Lung (tissue), 17 donors: ENCODE measurements at places on chromosomes 6 and 20.
A peak's percentile ranks its signal among the peaks of the same experiment; 100 is the strongest.

- H3K27ac ChIP-seq: no peak overlapping the region
- H3K27me3 ChIP-seq: no peaks in the 10 kb centered on the region
- no peaks in the 10 kb centered on the region for H3K36me3 ChIP-seq
- H3K4me1 ChIP-seq: no peaks in the 10 kb centered on the region
- peak; percentile 4 for DNase-seq
These were observed 60.4 kb downstream of the HAO1 start for GRCh38 chr20:7879883-7880282.

DNA sequence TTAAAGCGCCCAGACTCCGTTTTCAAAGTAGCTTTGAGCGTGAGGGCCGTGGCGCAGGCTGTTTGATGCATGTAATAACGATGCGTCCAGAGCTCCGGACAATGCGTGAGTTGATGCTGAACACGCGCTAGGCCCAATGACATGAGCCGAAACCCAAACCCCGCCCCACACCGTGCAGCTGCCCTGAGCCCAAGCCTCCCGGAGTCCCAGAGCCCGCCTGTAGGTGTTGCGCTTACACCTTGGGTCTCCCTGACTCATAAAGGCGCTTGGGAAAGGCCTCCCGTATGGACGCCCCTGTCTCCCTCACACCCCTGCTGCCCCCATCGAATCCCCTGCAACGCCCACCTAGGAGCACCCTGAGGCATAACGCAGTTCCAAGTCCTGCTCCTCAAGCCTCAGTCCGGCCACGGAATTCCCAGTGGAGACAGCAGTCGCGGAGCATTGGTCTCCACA is 87.6 kb downstream of the ERMARD start:
- no peaks in the 10 kb centered on the region for H3K36me3 ChIP-seq
- no peak for DNase-seq
- H3K27me3 ChIP-seq: no peaks in the 10 kb centered on the region
- peaks cover 2% of the 10 kb centered on the region for H3K4me1 ChIP-seq

GRCh38 chr6:912871-913835 is 220.2 kb upstream of the EXOC2 start:
- peaks cover 4% of the 10 kb centered on the region for H3K4me1 ChIP-seq
- DNase-seq: peak; percentile 61
- no peak overlapping the region for H3K27ac ChIP-seq

DNA sequence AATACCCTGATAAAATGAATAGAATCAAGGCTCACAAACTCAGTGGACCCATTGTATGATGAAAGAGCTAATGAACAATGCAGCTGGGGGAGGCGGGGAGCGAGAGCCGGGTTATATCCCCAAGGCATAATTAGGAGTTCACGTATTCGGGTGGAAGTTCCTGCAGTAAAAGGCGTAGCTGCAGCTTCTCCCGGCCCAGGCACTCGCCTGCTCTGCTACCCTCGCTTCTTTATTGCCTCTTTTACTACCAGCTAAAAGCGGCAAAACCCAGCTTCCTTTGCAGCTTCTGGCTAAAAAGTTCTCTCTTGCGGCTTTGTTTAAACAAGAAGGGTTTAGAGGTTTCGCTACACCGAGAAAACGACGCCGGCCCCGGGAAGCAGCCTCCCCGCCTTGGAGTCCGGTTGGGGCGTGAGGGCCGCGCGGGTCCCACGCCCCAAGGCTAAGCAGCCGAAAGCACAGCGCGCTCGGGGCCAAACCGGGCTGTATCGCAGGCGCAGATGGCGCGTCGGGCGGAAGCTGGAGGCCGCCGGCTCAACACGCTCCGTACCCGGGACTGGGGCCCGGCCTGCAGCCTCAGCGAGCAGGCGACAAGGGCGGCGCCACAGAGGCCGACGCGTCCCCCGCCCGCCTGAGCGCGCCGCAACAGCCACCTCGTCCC is 1.6 kb downstream of the ZBTB2 start:
- peak; percentile 87 for DNase-seq
- no peaks in the 10 kb centered on the region for H3K36me3 ChIP-seq
- H3K27me3 ChIP-seq: no peaks in the 10 kb centered on the region
- H3K4me3 ChIP-seq: peak overlapping the region; percentile 86

DNA sequence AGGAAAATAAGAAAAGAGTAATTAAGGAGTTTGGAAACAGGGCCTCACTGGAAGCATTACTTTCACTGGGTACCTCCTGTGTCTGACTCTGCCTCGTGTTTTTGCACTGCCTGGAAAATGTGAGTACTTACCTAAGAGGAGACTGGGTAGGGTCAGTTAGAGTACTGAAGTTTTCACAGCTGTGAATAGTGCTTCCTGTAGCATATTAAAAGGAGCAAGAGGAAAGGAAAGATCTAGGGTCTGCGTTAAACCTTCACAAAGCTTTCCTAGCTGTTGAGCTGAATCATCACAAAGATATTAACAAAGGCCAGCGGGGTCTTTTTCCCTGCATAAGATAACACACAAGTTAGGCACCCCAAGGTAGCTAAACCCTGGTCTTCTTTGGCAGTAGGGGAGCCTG is 82.3 kb downstream of the MLIP start:
- no peak overlapping the region for H3K4me3 ChIP-seq
- no peak for DNase-seq
- H3K4me1 ChIP-seq: peaks cover 4% of the 10 kb centered on the region
- no peak overlapping the region for H3K27ac ChIP-seq
- no peaks in the 10 kb centered on the region for H3K27me3 ChIP-seq
- H3K36me3 ChIP-seq: no peaks in the 10 kb centered on the region

DNA sequence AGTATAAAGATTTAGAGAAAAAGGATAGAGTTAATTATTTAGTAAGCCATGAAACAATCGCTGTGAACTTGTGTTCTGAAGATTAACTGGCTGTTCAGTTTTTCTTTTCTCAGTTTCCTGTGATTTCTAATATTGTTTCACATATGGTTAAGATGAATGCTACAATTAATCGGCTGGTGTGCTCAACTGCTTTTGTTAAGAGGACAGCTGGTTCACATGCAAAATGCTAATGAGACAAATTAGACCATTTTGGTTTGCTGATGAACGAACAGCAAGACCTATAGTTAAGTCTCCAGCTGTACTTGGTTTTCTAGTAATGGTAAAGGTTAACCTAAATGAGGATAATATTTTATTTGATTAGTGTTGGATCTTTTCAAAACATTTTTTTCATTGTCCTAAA is 10.8 kb upstream of the NHSL1 start:
- DNase-seq: no peak
- H3K27me3 ChIP-seq: no peaks in the 10 kb centered on the region
- no peak overlapping the region for H3K27ac ChIP-seq
- peaks cover 7% of the 10 kb centered on the region for H3K4me1 ChIP-seq
- peaks cover 2% of the 10 kb centered on the region for H3K36me3 ChIP-seq

- no peaks in the 10 kb centered on the region for H3K27me3 ChIP-seq
- no peaks in the 10 kb centered on the region for H3K4me1 ChIP-seq
- peak; percentile 97 for DNase-seq
- H3K27ac ChIP-seq: no peak overlapping the region
These were observed 17.4 kb upstream of the HM13 start for GRCh38 chr20:31496761-31497295.

DNA sequence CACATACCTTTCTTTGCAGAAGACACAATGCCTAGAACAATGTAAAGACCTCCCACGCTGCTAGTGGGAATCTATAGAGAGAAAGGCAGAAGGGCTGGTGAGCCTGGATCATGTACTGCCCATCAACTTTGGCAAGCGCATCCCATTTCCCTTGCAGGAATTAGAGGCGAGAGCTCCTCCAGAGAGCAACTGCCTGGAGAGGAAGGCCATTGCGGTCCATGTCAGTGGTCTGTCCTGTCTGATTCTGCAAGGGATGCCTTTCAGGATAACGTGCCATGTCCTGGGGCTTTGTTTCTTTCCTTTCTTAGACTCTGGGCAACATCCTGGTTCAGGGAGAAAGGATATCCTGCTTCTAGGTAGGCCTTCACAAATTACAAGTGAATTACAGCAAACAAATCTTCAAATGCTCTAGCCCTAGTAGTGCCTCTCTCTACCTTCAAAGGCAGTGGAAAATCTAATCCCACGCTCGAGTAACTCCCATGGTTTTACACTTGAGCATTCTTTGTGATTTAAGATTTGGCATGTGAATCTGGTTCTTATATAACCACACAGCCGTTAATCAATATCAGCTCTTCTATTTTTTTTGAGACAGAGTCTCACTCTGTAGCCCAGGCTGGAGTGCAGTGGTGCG is 38.5 kb downstream of the GCNT2 start:
- no peak overlapping the region for H3K4me3 ChIP-seq
- H3K27ac ChIP-seq: no peak overlapping the region
- H3K27me3 ChIP-seq: no peaks in the 10 kb centered on the region
- H3K36me3 ChIP-seq: no peaks in the 10 kb centered on the region
- H3K4me1 ChIP-seq: no peaks in the 10 kb centered on the region

DNA sequence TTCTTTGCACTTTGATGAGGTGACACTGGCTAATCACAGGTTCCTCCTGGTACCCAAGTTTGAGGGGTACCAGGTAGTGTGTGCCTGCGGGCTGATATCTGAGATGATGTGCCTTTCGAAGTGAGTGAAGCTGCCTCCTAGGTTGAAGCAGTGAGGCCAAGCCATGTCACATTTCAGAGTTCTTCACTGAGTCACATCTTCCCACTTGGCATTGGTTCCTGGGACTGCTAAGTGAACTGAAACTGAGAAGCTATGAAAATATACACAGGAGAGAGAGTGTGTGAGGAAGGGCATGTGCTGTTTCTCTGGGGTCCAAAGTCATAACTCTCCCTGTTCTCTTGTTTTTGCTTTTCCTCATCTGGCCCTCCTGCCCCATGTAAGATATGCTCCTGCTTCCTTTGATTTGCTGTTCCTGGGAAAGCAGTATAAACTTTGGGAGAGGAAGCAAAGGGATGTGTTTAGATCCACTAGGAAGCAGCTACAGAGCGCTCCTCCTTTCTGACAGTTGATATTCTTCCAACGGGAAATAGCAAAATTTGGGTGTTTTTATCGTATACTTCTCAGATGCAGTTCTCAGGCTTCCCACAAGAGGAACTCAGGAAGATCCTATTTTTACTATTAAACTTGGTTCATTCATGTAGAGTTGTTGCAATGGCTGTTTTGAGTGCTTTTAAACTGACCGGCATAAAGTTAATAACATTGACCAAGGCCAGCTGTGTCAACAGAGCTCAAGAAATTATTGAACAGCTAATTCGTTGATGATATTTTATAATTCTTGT is 153.7 kb downstream of the MOXD1 start:
- H3K36me3 ChIP-seq: no peaks in the 10 kb centered on the region
- no peak for DNase-seq
- no peaks in the 10 kb centered on the region for H3K4me1 ChIP-seq

DNA sequence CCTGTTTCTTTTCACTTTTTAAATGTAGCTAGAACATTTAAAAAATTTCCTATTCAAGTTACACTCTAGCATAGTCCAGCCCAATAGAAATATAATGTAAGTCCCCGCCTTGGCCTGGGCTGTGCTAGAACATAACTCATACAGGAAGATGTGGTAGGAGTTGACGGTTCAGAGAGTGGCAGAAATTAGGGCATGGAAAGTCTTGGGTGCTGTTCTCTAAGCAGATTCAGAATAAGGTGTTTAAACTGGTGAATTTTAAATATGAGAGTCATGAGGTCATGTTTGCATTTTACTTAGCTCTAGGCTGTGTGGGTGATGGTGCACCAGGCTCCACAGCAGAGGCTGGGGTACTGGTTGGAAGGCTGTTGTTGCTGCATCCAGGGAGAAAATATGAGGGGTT is 256.5 kb downstream of the FARS2 start:
- DNase-seq: no peak
- H3K4me3 ChIP-seq: no peak overlapping the region
- H3K27ac ChIP-seq: no peak overlapping the region
- no peaks in the 10 kb centered on the region for H3K36me3 ChIP-seq

- peak; percentile 55 for DNase-seq
- no peaks in the 10 kb centered on the region for H3K36me3 ChIP-seq
- peaks cover 1% of the 10 kb centered on the region for H3K4me1 ChIP-seq
- H3K4me3 ChIP-seq: no peak overlapping the region
- no peaks in the 10 kb centered on the region for H3K27me3 ChIP-seq
These were observed 33.6 kb downstream of the APCDD1L start for GRCh38 chr20:58481481-58482021.

- H3K36me3 ChIP-seq: no peaks in the 10 kb centered on the region
- H3K27ac ChIP-seq: no peak overlapping the region
- no peak for DNase-seq
- H3K4me3 ChIP-seq: no peak overlapping the region
- no peaks in the 10 kb centered on the region for H3K27me3 ChIP-seq
These were observed 412.8 kb upstream of the NRSN1 start for GRCh38 chr6:23713211-23713610.

- peaks cover 9% of the 10 kb centered on the region for H3K4me1 ChIP-seq
- peak; percentile 93 for DNase-seq
- H3K27me3 ChIP-seq: no peaks in the 10 kb centered on the region
- H3K4me3 ChIP-seq: no peak overlapping the region
- no peak overlapping the region for H3K27ac ChIP-seq
- H3K36me3 ChIP-seq: peaks cover 54% of the 10 kb centered on the region
These were observed 74.1 kb downstream of the LAMA4 start for GRCh38 chr6:112180095-112180820.

DNA sequence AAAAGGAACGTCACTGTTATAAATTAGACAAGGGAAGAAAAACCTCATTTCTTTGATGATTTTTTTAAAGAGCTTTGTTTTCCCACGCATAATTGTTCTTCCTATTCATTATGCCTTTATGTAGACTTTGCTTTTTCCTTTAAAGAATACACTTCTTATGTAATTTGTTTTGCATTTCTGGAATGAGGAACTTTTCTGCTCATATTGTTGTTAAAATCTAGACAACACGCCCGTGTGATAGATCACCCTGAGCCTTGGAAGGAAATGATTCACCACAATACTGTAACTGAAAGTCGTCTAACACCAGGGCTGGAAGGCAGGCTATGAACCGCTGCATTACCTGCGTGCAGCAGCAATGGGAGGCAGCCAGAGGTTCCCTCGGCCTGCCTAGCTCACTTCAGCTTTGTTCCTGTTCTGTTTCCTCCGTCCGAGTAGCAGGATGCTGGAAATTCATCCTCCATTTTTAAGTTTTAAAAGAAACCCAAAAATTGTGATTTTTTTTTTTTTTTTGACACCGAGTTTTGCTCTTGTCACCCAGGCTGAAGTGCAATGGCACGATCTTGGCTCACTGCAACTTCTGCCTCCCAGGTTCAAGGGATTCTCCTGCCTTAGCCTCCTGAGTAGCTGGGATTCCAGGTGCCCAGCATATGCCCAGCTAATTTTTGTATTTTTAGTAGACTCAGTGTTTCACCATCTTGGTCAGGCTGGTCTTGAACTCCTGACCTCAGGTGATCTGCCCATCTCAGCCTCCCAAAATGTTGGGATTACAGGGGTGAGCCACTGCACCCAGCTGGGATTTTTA is 49.6 kb upstream of the ZNF217 start:
- H3K36me3 ChIP-seq: no peaks in the 10 kb centered on the region
- no peaks in the 10 kb centered on the region for H3K27me3 ChIP-seq
- peaks cover 3% of the 10 kb centered on the region for H3K4me1 ChIP-seq
- peak overlapping the region; percentile 80 for H3K27ac ChIP-seq

- peak; percentile 10 for DNase-seq
- H3K4me3 ChIP-seq: no peak overlapping the region
- no peaks in the 10 kb centered on the region for H3K36me3 ChIP-seq
- H3K27ac ChIP-seq: no peak overlapping the region
- no peaks in the 10 kb centered on the region for H3K4me1 ChIP-seq
- no peaks in the 10 kb centered on the region for H3K27me3 ChIP-seq
These were observed 350.0 kb upstream of the MANEA start for GRCh38 chr6:95227351-95227750.
